Activated T-cell treated with anti-CD3 and anti-CD28 coated beads, Interleukin-2, amount 50 U/mL, for 72 hours (primary cell): ENCODE measurements at places on chromosomes 5 and 9.

- no peak for DNase-seq
These were observed 1.6 kb downstream of the KDM4C start for GRCh38 chr9:6759185-6759977.

- DNase-seq: no peak
These were observed 24.0 kb downstream of the SEMA4D start for GRCh38 chr9:89473762-89474469.

DNA sequence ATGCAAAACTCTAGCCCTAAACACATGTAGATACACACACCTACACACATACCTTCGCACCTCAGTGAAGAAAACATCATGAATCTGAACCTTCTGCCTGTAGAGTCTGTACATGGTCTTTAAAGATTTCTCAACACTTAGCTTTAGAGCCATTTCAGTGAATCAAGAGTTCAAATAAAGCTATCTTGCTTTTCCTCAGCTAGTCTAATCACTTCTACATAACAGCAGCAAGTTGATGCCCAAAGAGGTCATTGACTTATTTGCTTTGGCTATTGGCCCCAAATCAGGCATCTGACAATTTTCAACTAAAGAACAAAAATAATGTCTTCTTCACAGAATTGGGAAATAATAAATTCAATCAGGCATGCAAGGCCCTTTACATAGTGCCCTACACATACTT lies 127.9 kb upstream of the SGCD start:
- DNase-seq: no peak

GRCh38 chr5:123605822-123606221 lies 93.8 kb downstream of the CSNK1G3 start:
- no peak for DNase-seq

- no peak for DNase-seq
These were observed 2.6 kb upstream of the SLC25A51 start for GRCh38 chr9:37906312-37907239.

GRCh38 chr9:138049085-138049778 lies 171.7 kb downstream of the CACNA1B start:
- no peak for DNase-seq

GRCh38 chr9:127762111-127762676 lies 16.3 kb downstream of the SH2D3C start:
- no peak for DNase-seq

DNA sequence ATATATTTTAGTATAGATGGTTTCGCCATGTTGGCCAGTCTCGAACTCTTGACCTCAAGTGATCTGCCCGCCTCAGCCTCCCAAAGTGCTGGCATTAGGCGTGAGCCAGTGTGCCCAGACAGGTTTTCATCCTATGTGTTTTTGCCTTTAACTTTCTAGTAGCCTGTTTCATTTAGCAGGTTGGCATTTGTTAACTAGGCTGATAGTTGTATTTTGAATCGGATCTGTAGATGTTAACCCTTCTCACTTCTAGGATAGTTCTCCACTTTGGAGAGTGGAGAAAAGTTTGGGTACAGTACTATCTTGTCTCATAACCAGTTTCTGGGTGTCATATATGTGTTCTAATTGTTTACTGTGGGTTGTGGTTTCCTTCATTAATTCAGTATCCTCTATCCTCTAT lies 7.3 kb upstream of the FGF18 start:
- no peak for DNase-seq

- DNase-seq: no peak
These were observed 109.8 kb downstream of the GALNT10 start for GRCh38 chr5:154300207-154300883.

- no peak for DNase-seq
These were observed 1342.1 kb upstream of the C9orf72 start for GRCh38 chr9:28915202-28915930.

DNA sequence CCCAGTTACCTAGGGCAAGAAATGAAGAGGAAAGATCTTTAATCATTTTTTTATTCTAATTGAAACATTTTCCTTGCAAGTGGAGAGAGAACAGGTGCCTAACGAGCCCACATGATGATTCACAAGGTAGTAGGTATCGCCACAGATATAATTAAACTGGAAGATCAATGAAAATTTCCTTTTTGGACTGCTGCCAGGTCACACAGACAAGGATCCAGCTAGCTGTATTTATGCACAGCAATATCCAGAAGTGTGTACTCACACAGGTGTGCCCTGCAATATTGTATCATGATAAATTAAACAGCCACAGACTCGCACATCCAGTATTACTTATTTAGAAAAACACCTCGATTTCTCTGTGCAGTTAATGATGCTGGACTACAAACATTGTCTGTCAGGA lies 294.0 kb upstream of the SMARCA2 start:
- no peak for DNase-seq

DNA sequence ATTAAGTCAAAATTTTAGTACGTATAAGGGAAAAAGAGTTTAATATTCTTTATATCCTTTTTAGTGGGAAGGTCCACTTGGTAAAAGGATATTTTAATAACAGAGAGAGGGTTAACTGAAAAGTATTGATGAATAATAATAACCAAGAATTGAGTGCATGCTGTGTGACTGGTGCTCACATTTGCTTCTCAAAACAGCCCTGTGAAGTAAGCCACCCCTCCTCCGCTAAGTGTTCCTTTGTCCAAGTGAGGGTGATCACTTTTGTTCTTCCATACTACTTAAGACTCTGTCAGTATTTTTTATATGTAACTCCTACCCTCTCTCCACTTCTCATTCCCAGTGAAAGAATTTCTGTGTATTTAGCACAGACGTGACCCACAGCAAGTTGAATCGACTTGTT lies 51.5 kb downstream of the SLC44A1 start:
- no peak for DNase-seq

GRCh38 chr9:38041564-38042243 lies 27.3 kb downstream of the SHB start:
- no peak for DNase-seq

DNA sequence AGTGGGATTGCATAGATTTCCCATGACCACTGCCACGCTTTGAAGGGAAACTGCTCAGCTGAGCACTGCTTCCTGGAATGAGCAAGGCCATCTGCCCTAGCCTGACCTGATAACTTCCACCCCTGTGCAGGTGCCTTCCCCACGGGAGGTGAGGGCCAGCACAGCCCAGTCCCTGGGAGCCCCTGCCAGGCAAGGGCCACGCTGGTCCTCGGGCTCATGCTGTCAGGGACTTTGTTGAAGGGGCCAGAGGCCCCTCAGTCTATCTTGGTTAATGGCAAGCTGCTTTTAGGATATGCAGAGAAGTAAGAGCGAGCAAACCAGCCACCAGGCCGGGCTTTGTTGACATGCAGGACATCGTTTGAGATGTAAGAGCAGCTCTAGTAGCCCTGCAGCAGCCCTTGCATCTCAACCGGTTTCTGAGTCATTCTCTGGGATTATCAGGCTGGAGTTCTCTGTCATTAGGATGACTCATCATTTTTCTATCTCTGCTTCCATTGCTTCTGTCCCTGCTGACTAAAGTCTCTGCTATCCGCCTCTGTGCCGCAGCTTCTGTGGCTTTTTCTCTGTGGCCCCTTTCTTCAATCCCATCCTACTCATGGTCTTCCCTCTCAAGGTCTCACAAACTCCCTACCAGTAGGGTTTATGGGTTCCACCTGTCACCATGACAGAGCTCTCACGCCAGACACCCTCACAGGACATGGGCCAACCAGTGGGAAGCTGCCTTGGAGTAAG lies 30.6 kb upstream of the IQGAP2 start:
- no peak for DNase-seq

DNA sequence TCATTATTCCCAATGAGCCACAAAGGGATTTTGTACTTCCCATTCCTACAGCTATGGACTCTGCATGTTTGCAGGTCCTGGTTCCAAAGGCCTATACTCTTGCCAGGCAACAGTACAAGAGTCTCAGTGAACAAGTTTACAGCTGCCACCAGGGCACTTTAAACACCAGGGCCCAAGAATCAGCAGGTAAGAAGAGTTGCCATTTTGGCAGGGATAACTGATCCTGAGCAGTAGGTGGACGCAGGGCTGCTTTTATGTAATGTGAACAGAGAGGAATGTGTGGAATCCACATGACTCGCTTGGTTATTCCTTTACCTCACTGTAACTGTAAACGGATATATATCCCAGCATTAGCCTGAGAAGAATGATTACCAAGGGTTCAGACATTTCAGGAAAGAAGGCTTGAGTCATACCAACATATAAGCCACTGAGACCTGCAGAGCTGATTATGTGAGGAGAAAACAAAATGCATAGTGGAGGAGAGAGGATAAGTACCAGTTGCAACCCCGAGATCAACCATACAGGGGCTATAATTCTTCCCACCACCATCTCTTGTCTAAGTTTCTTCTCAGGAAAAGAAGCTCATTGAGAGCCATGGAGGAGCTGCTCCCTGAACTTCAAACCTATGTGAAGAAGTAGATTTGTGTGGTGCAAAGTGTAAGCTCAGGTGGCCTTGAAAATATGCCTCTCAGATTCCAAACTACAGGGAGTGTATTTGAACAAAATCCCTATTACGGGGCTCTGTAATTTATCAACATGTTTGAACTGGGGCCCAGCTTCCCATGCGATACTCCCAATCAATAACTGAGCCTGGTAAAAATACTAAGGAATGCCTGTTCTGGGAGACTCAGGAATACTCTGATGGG lies 24.6 kb downstream of the RAPGEF6 start:
- no peak for DNase-seq

GRCh38 chr5:148839960-148840359 lies 13.5 kb downstream of the ADRB2 start:
- DNase-seq: no peak

DNA sequence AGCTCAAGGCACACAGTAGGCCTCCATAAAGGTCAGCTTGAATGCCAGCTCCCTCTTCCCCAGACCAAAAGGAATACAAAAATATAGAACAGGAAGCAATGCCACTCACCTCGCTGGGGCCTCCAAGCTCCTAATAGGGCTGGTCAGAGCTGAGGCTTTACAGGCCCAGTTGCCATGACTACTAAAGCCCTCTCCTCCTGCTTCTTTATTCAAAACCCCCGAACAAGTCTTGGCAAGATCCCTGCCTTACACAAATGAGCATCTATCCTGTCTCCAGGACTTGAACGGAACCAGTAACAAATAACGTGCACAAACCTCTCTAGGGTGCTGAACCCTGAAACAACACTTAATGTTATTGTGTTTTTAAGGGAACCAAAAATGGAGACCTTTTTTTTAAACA lies 136.3 kb downstream of the SIL1 start:
- DNase-seq: no peak

GRCh38 chr9:75033791-75034473 lies 5.8 kb upstream of the CARNMT1 start:
- DNase-seq: no peak

DNA sequence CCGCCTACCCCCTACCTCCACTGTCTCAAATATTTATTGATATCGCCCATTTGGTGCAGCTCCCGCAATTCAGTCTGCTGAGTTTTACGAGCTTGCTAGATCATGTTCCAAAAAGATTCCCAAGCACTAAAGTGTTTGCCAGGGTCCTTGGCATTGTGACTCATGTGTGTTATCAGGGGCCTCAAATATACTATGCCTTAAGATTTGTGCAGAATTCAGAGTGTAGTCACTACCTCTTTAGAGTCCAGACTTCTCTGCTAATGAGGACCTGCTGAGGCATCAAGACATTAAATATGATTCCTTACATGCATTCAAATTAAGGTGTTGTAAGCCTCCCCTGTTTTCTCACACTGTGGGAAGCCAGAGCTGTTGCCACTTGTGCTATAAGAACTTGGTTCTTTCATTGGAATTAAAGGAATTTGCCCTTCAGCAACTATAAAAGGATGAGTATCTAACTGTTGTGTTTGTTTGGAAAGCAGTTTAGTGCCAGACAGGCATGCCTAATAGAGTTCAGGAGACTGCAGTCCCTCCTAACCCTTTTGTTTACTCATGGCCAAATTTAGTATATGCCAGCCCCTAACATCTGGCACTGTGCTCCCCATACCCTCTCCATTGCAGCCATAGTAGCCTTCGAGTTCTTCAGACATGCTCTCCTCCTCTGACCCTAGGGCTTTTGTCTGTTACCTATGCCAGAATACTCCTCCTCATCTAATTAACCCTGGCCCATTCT lies 316.4 kb downstream of the NR3C1 start:
- no peak for DNase-seq

- DNase-seq: no peak
These were observed 16.5 kb downstream of the AQP3 start for GRCh38 chr9:33430942-33431341.

DNA sequence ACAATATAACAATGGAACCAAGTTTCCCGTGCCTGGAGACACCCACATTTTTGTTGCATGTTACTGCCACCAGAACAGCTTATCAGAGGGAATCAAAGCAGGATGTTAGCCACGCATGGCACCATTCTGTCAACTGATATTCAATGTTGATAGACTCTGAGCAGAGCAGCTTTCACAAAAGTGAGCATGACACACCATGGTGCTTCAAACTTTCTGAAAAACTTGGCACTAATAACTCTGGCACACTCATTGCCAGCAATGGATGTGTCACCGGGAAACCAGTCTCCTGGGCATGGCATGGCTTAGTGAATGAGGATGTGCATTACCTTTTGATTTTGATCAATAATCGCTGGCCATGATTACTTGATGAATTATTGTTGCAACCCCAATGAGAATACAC lies 19.7 kb downstream of the NIPSNAP3B start:
- no peak for DNase-seq

DNA sequence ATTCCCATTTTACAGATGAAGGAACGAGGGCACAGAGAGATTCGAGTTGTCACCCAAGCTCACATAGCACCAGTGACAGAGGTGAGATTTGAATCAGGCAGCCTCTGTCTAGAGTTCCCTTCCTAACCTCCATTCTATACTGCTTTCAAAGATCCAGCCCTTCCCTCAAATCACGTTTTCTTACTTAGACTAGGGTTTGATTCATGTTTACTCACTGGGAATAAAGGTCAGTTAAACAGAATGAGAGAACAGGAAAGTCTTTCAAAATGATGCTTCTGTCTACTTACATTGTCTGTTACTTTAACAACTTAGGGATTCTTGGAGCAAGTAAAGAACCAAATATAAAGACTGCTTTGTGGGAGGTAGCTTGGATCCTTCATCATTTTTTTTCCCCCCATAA lies 40.0 kb downstream of the ZFAND5 start:
- no peak for DNase-seq

DNA sequence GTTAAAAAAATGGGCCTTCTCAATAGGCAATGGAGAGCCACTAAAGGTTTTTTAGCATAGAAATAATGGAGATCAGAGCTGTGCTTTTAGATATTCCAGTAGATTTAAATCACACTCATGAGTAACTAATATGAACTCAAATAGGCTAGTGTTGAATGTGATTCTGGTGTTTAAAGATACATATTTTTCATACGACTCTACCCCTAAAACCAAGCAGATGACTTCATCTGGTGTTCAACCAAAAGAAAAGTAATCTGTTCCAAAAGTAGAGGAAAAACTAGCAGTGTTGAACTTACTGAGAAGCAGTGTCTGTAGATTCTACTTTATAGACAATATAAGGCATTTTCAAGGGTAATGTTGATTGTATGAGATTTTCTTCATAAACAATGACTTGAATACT lies 138.1 kb downstream of the TSSK1B start:
- DNase-seq: no peak

DNA sequence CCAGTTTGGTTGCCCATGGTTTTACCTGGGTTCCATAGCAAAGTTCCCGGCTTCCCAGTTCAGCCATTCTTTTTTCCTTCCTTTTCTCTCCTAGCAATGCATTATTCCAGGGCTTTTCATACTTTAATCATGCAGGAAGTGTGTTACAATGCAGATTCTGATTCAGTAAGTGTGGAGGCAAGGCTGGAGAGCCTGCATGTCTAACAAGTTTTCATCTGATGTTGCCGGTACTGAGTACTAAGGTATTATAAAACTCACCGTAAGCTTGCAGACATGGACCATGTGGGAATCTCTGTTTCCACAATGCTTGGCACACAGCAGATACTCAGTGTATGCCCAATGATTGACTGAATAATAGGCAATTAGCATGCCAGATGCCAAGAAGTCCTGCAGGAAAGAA lies 102.9 kb upstream of the SHB start:
- no peak for DNase-seq

GRCh38 chr5:40780199-40780598 lies 18.0 kb downstream of the PRKAA1 start:
- DNase-seq: no peak
